ENCODE measurements at places on chromosomes 7 and 10. TPM values are rescaled to one million over a fixed set of nuclear protein-coding genes. Genes with fewer than 3 reads are reported as not detected.

- DNase-seq, result peak; percentile 47
Observed at GRCh38 chr7:119724041-119724792, 548.8 kb upstream of the KCND2 start.

GRCh38 chr7:112512451-112513210 is 31.8 kb downstream of the LSMEM1 start:
- no peak for DNase-seq

SLC13A4 gene
- total RNA-seq, result not detected

GJC3 gene
- not detected for total RNA-seq

GRCh38 chr7:115869190-115869589 is 161.4 kb downstream of the TFEC start:
- no peak for DNase-seq

NEUROD6 gene
- not detected for total RNA-seq

- DNase-seq, result peak; percentile 86
Observed at GRCh38 chr10:119281581-119282071, 74.3 kb downstream of the GRK5 start.

GRCh38 chr7:28017372-28017771 is 163.2 kb downstream of the JAZF1 start:
- DNase-seq, result no peak

- no peak for DNase-seq
Observed at GRCh38 chr7:71238581-71239295, 106.8 kb downstream of the GALNT17 start.

- DNase-seq, result no peak
Observed at GRCh38 chr10:60099998-60100747, 193.8 kb upstream of the CCDC6 start.

DNA sequence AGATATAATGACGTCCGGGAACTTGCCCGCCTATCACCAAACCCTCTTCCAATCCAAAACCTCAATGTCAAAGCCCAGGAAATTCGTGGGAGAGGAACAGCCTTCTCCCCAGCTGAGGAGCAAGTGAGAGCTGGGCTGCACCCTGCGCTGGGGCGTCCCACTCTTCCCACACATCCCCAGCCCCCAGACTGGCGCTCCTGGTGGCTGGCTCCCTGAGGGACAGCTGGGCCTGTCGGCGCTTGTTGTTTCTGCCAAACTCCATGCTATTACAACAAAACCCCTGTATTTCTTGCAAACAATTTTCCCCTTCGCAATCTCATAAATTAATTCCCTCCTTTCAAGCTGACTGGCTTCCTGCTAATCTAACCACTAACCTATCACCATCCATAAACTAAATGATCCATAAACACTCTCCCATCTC is 53.0 kb downstream of the GRID1 start:
- peak; percentile 50 for DNase-seq

GRCh38 chr7:93219868-93220267 is 6.4 kb downstream of the HEPACAM2 start:
- DNase-seq, result no peak

AKR1C1 gene
- 1.7 TPM for total RNA-seq

- no peak for DNase-seq
Observed at GRCh38 chr10:84473136-84473535, 144.7 kb downstream of the CCSER2 start.

All from chondrocyte (in vitro differentiated cells).